ENCODE measurements at places on chromosomes 2 and 18.
A peak's percentile ranks its signal among the peaks of the same experiment; 100 is the strongest.

DNA sequence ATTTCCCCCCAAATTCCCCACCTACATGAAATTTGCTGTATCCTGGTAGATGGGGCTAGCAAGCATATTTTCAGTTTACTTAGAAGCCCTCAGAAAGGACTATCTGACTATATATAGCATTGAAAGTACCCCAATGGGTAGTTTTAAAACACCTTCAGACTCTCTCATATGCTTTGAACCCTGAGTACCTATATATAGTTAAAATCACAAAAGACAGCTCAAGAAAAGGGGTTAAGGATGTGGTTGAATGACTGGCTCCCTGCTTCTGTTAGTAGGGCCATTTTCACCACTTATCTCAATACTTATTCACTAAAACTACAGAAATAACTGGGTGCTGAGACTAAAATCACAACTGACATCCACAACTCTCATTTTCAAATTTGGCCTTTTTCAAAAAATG lies 18.5 kb downstream of the WDPCP start:
- no peak for DNase-seq

DNA sequence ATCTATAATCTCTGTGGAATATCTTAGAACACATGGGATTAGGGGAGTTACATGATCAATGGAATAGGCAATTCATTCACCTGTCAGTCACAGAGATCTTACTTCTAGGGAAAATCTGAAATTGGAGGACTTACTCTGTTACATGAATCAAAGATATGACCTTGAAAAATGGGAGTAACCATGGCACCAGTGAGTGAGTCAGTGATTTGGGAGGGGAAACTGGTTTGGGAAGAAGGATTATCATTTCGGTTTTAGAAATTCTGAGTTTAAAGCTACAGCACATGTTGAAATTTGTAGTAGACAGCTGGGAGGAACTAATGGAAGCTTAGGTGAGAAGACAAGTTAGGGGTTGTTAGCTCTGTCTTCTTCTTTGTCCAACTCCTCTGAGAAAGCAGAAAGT lies 153.7 kb downstream of the CAMKMT start:
- no peak for DNase-seq

GRCh38 chr2:132549935-132550670 lies 119.9 kb downstream of the LYPD1 start:
- no peak for DNase-seq

DNA sequence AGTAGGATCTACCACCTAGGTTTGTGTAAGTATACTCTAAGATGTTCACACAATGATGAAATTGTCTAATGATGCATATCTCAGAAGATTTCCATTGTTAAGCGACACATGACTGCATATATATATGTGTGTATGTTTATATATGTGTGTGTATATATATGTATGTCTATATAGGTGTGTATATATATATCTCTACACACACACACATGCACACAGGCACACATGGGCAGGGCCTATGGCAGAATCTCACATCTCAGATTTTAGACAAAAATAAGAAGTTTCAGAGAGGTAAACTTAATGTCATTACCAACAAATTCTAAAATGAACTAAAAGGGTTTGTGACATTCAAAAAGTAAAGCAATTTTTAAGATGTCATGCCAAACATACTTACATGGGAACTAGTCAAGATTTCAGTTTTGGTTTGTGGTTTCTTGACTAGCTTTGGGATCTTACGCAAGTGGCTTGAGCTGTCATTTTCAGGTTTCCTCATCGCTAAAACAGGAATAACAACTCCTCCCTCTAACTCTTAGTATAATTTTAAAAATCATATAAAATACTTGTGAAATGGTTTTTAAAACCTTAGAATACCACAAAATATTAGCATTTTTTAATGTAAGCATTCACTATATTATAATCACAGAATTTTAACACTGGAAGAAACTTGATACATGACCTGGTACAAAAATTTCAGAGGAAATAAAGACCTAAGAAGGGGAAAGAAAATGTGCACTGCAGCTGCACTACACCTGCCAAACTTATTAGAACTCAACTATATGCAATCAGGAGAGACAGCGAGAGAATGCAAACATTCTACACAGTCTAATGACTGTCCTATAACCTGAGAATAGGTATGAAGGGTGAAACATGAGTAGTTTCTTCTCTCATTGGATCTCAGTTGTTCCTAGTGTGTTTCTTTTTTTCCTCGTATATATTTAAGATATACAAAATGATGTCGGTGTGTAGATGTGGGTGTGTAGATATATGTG lies 75.7 kb downstream of the TTC21B start:
- DNase-seq = no peak

GRCh38 chr2:161199912-161200701 lies 39.9 kb downstream of the TANK start:
- no peak for DNase-seq

- no peak for DNase-seq
Measured at GRCh38 chr2:26619521-26619951, 21.6 kb downstream of the CIB4 start.

GRCh38 chr2:222813177-222813843 lies 47.5 kb upstream of the ACSL3 start:
- peak; percentile 21 for DNase-seq

- DNase-seq = no peak
Measured at GRCh38 chr2:72953976-72954375, 36.7 kb downstream of the EMX1 start.

Data from hippocampal formation (tissue), 2 donors.